ENCODE measurements at places on chromosomes 3 and 15.

- DNase-seq: no peak
Measured at GRCh38 chr3:25033407-25034029, 394.5 kb upstream of the RARB start.

DNA sequence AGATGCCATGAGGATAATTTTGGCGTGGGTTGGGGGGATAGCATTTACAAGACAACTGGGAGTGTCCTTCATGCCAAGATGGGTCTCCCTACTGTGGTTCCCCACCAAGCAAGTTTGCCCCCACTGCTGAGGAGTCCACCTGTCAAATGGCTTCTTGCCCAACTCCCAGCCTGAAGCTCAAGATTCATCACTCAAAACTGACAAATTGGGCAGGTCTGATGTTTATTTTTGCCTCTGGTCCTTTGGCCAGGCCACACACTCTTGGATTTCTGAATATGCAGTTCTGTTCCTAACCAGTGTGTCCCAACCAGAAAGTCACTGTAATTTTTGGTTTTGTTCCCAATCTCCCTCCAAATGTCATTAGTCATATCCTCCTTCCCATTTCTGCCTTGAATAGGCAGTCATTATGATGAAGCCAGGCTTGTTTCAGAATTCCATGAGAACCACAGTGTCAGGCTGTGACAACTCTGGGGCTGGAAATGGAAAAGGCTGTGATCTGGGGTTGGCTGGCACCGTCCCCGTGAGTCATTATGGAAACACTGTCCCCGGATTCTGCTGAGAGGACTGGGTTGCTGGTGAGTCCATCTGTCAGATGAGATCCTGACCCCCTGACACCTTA, 29.3 kb upstream of the MEF2A start:
- no peak for DNase-seq

DNA sequence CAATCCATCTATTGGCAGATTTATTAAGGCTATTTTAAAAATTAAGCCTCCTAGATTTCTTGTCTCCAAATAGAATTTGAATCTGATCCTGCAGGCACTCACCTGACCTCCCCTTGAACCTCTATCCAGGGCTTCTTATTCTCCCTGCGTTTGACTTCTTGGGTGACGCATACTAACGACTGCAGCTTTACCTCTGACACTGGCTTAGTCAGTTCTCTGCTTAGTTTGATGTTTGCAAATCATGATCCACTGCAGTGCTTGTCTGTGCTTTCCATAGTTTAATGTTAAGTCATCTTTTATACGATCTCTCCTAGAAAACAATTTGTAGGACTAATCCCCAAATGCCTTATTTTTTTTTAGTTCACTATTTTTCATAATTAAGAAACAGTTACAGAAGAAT, 233.1 kb downstream of the ROBO1 start:
- DNase-seq: no peak

DNA sequence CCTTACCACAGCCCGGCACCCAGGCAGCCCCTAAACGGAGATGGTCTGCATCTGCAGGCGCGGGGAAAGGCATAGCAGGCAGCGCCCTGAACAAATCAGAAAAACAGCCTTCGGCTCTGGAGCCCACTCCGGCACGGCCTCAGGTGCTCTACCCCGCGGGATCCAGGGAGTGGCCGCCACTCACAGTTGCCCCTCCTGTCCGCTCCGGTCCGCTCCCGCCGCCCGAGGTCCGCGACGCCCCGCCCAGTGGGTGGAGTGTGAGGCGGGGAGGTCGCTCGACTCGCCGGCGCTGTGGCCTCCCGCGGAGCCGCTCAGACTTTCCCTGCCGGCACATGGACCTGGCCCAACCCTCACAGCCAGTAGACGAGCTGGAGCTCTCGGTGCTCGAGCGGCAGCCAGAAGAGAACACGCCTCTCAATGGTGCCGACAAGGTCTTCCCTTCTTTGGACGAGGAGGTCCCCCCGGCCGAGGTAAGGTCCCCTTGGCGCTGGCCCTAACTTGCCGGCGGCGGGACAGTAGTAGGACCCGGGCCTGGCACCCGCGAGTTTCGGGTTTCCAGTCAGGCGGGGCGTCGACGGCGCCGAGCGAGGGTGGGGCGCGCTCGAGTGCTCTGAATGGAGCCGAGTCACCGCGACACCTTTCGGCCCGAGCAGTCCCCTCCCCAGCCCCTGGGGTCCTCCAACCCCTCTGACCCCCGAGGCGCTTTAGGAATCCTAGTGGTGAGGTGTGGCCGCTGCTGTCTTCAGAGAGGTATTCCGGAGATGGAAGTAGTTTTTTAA, at the start of gene C3orf52:
Gene C3orf52 (plus strand): TSS at position 314 of the 779 bp plus-strand sequence. CDS start 19 bp downstream, at position 333.
- DNase-seq: peak; percentile 38

- no peak for DNase-seq
Measured at GRCh38 chr3:43185274-43185982, 79.5 kb upstream of the POMGNT2 start.

DNA sequence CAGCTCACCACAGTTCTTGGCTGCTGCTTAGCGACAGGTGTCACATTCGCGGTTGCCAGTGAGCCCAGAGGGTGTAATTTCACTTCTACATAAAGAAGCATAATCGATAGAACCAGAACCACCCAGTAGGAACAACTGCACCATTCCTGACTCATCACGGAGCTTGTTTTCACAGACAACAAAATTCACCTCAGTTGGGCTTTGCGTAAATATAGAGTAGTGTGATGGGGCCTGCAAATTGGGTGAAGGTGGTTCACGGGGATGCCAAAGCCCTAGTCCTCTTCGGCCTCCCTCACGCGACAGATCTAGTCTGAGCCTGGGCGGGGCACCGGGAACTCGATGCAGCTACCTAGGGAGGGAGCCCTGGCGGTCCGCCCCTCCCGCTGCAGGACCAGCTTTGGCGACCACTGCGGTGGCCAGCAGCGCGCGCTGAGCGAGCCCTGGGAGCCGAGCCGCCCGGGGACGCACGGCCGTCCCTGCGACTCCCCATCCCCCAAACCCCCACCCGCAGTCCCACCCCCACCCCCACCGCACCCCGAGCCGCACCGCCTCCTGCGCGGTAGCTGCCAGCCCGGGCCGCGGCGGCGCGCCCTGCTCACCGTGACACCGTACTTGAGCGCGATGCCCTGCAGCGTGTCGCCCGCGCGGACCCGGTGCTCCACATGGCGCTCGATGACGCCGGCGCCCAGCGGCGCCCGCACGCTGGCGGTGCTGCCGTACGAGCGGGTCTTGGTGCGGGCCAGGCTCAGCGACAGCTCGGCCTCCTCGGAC, 519 bp downstream of the LYSMD2 start:
- peak; percentile 41 for DNase-seq

GRCh38 chr3:117405359-117405758, 695.8 kb downstream of the TUSC7 start:
- no peak for DNase-seq

- no peak for DNase-seq
Measured at GRCh38 chr3:17430582-17430981, 311.8 kb downstream of the TBC1D5 start.

DNA sequence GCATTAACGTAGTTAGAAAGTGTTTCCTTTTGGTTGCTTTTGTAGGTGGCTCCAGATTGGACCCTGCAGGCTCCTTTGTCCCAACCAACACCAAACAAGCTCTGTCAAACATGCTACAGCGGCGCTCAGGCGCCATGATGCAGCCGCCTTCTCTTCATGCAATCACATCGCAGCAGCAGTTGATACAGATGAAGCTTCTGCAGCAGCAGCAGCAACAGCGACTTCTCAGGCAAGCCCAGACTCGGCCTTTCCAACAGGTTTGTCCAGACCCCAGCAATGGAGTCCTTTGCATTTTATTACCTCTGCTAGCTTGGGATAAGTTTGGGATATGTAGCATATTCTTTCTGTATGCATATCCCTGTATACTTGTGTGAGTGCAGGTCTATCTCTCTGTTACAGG, 10.1 kb upstream of the P2RY12 start:
- no peak for DNase-seq

DNA sequence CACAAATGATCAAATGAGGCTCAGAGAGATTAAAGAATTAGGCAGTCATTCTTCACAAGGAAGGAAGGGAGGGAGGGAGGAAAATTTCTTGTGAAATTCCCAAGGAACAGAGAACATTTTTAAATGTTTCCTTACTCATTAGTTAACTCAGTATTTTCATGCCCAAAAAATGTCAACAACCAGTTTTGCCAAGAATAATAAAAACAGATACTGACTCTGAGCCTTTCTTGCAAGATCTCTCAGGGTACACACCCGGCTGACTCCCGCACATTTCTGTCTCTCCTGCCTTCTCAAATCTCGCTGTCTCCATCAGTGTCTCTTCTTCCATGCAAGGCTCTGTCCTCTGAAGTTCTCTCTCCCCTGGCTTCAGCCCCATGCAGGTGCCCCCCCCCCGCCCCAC, 265.9 kb downstream of the TJP1 start:
- DNase-seq: no peak

DNA sequence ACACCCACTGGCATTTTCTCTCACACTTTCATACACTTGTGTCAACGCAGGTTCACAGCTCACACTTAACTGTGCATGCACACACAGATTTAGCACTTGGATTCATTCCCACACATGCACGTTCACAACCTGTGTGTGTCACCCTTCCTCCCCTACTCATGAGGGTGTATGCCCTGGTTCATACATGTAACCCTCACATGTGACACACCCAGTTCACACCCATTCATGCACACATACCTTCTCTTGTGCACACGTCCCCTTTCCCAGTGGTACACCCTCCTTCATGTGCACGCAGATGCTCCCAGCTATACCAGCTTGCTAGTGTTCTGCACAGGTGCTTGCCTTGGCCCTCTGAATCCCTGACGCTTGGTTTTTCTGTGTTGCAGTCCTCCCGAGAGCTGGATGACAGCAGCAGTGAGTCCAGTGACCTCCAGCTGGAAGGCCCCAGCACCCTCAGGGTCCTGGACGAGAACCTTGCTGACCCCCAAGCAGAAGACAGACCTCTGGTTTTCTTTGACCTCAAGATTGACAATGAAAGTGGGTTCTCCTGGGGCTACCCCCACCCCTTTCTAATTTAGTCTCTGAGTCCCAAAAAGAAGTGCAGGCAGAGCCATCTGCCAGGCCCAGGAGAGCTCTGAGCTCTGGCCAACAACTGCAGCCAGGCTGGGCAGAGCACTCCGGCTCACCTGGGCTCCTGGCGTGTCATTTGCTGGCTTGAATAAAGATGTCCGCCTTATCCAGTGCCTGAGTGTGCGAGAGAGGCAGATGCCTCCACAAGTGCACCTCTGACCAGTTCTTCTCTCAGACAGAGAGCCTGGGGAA, 39.5 kb downstream of the GOLGA6A start:
- no peak for DNase-seq

DNA sequence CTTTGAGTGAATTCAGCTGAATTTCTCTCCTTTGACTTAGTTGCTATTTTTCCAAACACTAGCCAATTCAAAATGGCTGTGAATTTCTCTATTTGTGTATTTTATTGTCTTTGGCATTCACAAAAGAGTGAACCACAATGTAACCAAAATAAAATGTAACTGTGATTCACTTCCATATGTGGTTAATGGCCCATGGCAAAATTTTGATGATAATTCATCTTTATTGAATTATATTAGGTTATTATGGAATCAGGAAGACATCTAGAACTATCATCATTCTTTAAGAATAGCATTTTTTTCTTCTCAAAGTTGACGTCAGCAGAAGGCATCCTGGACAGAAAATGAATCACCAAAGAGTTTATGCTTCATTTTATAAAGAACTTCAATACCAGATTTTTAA, 705.3 kb upstream of the NAALADL2 start:
- DNase-seq: no peak

DNA sequence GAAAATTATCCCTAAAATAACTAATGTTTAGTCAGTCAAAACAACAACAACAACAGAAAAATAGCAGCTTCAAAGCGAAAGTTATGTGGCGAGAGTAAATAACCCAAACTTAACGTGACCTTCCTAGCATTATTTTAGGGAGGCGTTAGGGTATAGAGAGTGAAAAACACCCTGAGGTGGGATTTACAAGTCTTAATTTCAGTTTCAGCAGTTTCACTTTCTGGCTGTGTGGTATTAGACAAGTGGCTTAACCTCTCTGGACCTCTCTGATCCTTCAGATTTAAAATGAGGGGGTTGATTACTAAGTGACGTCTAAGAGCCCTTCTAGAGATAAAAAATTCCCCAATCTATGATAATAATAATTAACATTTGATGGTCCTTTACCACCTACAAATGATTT, 291.2 kb downstream of the ZBTB20 start:
- no peak for DNase-seq

- no peak for DNase-seq
Measured at GRCh38 chr3:46849686-46850467, 13.4 kb downstream of the MYL3 start.

DNA sequence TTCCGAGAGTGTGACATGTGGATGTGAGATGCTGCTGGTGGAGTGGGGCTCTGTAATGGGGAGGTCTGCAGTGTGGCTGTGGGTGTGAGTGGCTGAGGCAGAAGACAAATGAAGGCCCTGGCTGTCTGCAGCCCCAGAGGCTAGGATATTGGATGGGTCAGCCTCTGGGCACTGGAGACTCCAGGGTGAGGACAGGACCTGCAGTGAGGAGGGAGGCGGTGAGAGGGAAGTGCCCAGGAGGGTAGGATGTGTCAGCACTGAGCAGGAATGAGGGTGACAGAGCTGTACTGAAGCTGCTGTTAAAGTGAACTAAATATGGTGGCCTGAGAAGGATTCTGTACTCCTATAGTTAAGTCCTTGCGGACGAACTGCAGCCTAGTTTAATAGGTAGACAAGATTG, 27.3 kb upstream of the PXYLP1 start:
- DNase-seq: no peak

DNA sequence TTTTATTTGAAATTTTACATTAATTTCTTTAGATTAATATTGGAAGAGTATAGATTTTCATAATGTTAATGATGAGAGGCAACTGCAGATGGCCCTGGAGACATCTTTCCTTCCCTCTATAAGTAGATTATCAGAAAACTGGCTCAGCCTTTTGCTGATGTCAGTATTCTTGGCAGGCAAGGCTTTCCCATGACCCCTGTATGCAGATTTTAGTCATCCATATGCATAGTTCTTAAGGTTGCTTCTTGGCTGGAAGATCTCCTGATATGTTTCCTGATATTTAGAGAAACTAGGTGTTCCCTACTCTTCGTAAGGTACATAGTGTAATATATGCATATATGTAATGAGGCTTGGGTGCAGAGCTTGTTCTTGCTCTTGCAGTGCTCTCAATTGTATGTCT, 911.4 kb downstream of the EPHA3 start:
- no peak for DNase-seq

All from T-cell (primary cell).